ENCODE measurements at places on chromosomes 11 and 22. TPM values are rescaled to one million over a fixed set of nuclear protein-coding genes. Genes with fewer than 3 reads are reported as not detected.

GRCh38 chr11:12051287-12051662 lies 42.8 kb upstream of the DKK3 start:
- no peak for DNase-seq
- H3K36me3 ChIP-seq = no peaks in the 10 kb centered on the region
- no peak overlapping the region for H3K4me3 ChIP-seq
- H3K27me3 ChIP-seq = no peaks in the 10 kb centered on the region

The SCGB2A2 gene
- not detected for total RNA-seq

The DDX17 gene
- total RNA-seq = 465 TPM

- peaks cover 58% of the 10 kb centered on the region for H3K4me1 ChIP-seq
- peaks cover 24% of the 10 kb centered on the region for H3K36me3 ChIP-seq
- H3K4me3 ChIP-seq = no peak overlapping the region
These were observed 72.8 kb downstream of the PPP2R1B start for GRCh38 chr11:111693224-111693937.

The NEFH gene
- not detected for total RNA-seq

The NXPE4 gene
- not detected for total RNA-seq

- no peaks in the 10 kb centered on the region for H3K36me3 ChIP-seq
- H3K4me3 ChIP-seq = no peak overlapping the region
- H3K27ac ChIP-seq = no peak overlapping the region
- H3K27me3 ChIP-seq = no peaks in the 10 kb centered on the region
These were observed 10.8 kb upstream of the SLC35C1 start for GRCh38 chr11:45794169-45794568.

DNA sequence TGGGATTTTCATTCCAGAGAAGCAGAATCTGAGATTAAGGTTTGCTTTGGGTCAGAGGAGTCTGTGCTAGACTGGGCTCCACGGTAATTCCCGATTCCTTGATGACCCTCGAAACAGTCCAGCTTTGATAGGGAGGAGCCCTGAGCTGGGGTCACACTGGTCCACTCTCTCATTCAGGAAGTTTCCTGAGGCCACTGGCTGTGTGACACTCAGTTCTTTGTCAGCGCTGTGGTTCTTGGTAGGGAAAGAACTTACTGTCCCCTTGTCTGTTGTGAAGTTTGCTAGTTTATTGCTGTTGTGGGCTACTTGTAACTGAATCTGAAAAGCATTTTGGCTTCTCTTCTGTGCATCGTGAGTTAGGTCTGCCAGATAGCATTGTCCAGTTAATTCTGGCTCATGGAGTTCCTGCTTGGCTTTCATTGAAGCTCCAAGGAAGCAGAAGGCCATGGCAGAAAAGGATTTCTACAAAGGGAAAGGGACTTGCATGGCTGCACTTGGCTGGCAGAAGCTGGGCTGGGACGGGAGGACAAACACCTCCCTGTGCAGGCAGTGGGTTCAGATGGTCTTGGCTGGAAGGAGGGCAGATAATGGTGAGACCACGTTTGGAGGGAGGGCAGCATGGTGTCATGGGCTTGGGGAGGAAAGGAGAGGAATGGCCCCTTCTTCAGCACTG lies 23.3 kb downstream of the BCR start:
- no peaks in the 10 kb centered on the region for H3K36me3 ChIP-seq
- DNase-seq = no peak
- no peak overlapping the region for H3K4me3 ChIP-seq
- no peak overlapping the region for H3K27ac ChIP-seq
- no peaks in the 10 kb centered on the region for H3K27me3 ChIP-seq

The PPME1 gene
- total RNA-seq = 59.1 TPM
